Left kidney (tissue), 8 donors: ENCODE measurements at places on chromosomes 2 and 18.

DNA sequence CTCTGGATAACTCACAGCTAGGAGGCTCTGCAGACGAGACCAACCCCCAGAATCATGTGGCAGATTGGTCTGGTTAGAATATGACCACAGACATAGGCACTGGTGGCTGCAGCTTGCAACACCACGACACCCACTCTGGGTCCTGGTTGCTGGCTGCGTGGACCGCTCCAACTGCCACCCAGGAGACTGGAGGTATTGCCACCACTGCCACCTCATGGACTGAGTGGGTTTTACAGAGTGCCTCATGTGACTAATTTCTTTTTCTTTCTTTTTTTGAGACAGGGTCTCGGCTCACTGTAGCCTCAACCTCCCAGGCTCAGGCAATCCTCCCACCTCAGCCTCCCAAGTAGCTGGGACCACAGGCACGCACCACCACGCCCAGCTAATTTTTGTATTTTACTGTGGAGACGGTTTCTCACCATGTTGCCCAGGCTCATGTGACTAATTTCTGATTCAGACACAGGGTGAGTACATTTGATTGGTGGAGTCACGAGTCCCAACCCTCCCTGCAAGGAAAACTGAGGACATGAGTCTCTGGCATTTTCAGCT lies 29.9 kb upstream of the NT5DC4 start:
- DNase-seq = no peak

DNA sequence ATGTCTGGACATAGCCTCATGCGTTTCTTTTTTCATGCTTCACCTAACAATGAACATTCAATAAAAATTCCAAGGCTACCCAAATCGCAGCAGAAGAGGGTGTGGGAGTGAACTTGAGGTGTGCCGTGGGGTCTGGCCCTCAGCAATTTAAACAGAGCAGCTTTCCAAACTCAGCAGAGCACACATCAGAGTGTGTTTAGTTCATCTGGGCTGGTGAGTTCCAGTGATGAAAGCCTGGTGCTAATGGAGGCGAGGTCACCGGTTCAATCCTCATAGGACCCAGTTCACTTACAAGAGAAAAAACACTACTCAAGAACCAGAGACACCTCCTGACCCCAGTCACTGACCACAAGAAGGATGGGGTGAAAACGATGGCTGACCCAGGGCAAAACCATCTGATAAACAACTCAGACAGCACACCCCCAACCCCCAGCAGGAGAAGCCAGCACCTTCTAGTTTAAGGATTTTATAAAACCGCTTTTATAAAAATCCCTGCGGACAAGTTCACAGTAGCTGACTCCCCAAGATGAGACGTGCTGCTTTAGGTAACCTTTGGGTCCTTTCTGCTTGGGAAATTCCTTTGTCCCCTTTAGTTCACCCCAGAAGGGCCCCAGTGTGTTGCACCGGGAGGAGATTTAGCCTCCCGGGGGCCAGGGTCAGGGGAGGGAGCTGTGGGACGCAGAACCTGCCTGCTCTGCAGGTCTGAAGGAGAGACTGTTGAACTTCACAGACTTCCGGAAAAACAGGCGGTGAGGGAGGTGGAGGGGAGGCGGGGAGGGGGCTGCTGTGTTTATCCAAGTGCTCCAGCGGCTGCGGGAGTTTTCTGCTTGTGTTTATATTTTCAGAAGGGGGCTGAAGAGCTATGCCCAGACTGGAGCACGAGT lies 152.7 kb upstream of the SOX11 start:
- DNase-seq = peak; percentile 74

GRCh38 chr2:148540022-148540421 lies 104.5 kb upstream of the EPC2 start:
- DNase-seq = no peak

GRCh38 chr2:128199141-128199540 lies 108.1 kb downstream of the UGGT1 start:
- no peak for DNase-seq
